Effector memory CD8-positive, alpha-beta T cell (primary cell): ENCODE measurements at places on chromosomes 11 and 22.

DNA sequence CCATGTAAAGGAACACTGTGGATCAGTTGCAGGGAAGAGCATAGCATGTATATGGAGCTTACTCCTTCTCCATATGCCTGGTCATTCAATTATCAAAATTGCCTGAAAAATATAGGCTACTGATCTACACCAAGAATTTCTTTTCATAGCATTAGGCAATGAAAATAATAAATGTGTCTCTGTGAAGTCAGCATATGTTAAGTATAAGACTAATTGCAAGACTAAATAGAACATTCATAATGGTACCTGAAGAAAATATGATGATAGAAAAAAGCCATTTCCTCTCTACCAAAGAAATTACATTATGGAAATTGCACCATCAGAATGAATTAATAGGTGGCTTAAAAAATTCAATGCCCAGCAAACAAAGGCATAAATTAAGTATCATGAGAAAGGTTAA is 584.7 kb downstream of the NELL1 start:
- no peak for DNase-seq

GRCh38 chr11:133898031-133898769 is 52.9 kb upstream of the SPATA19 start:
- DNase-seq: no peak

GRCh38 chr11:20070459-20070858 is 89.8 kb downstream of the DBX1 start:
- no peak for DNase-seq

GRCh38 chr22:44286646-44287045 is 26.1 kb downstream of the SHISAL1 start:
- no peak for DNase-seq
